ENCODE measurements at places on chromosomes 11 and 22.

- no peak for DNase-seq
Measured at GRCh38 chr22:20002636-20003035, 14.0 kb downstream of the ARVCF start.

- no peak for DNase-seq
Measured at GRCh38 chr22:19498154-19498865, 18.6 kb downstream of the CDC45 start.

DNA sequence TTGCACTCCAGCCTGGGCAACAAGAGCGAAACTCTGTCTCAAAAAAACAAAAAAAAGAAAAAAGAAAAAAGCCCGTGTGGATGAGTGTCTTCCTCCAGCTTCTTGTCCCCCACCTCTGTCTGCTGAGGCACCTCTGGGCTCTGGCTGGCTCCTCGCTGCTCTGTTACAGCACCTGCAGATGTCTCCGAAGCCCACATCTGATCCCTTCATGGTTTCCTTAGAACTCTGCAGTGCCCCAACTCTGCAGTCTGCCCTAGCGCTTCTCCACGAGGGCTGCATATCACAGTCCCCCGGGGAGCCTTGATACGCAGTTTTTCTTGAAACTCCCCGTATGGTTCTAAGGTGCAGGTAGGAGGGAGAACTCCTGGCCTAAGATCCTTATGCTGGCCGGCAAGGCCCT is 15.9 kb downstream of the KCTD17 start:
- DNase-seq: no peak

- DNase-seq: no peak
Measured at GRCh38 chr11:123006860-123007542, 25.4 kb upstream of the BSX start.

- no peak for DNase-seq
Measured at GRCh38 chr11:37967635-37968034, 1369.6 kb upstream of the RAG2 start.

- no peak for DNase-seq
Measured at GRCh38 chr22:46150655-46151477, 540 bp downstream of the PPARA start.

DNA sequence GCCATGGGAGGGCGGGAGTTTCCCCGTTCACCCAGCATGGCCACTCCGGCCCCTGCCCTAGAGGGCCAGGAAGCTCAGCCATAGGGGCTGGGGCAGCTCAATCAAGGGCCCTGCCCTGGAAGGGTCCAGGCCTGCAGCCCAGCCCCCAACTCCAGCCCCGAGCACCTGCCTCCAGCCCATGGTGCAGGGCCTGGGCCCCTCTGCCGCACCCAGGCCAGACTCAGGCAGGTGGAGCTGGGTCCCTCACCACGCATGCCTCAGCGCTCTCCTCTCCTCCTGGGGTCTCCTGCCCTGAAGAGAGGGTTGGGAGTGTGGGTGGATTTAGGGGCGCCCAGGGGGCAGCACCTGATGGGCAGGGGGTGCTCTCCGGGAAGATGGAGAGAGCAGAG is 13.1 kb downstream of the MLC1 start:
- DNase-seq: no peak

DNA sequence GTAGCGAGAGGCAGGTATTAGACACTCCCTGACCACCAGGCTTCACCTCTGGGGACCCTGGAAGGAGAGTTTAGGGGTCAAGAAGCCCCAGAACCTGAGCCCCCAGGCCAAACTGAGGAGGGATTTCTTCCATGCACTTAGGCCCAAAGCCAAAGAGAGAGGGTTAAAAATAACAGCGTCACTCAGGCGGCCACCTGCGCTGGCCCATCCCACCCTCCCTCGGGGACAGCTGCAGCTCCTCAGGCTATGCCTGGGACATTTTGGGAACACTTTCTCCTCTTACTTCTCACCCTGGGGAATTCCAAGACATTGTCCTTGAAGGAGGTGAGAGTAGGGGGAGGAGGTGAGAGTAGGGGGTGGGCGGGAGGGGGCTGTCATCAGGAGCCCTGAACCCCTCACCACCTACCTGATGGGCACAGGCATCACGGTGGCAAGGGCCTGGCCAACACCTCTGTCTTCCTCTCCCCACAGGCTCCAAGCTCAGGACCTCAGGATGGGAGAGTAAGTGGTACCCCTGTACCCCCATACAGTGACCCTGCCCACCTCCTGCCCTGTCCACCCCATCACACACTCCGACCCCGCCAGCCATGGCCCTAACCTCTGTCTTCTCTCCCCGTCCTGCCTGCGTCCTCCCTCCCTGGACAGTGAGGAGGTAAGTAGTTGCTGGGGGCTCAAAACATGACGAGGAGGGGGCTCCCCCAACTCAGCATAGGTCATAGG is 583 bp downstream of the TNNI2 start:
- no peak for DNase-seq

DNA sequence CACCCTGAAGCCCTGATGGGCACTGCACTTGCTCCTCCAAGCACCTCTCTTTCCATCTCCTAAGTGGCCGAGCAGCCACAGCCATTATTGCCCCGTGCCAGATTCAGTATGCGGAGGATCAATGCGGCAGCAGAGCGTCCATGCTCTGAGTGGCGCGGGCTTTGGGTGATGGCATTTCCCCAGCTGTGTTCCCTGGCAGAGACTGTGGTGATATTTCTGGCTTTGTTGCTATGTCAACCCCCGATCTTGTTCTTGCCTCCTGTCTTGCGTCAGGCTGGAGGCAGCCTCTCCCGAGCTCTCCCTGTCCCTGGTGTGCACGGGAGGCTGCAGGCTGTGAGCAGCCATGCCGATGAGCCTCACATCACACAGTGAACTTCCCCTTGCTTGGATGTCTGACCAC is 1018.6 kb downstream of the TBC1D22A start:
- DNase-seq: no peak

DNA sequence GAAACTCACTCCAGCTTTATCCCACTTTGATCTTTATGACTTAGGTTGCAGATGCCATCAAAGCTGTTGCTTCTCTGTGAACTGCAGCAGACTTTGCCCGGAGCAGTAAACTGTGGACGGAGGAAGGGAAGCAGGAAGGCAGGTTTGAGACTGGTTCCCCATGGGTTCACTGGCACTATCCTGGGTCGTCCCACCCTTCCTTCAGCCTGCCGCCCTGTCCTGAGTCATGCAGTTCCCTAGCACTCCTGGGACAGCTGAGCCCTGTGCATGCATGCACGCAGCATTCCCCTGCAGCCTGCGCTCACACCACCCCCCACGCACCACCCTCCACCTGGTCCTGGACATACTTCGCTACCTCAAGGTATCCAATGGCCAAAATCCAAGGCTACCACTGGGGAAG is 23.5 kb upstream of the P2RY2 start:
- no peak for DNase-seq

DNA sequence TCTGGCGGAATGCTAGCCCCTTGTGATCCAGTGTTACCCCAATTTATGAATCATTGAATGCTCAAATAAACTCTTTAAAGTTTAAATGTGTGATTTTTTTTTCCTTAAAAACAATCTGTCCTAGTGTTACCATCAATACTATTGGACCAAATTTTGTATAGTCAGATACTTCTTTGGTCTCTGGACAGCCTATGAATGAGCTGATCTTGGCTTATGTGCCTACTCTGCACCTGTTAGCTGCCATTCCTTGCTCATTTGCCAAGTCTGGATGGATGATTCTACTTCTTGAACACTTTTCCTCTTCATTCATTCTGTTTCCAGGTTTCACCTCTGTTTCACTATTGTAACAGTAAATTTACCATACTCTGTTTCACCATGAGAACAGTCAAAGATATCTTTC is 226.5 kb upstream of the ZBED5 start:
- no peak for DNase-seq

DNA sequence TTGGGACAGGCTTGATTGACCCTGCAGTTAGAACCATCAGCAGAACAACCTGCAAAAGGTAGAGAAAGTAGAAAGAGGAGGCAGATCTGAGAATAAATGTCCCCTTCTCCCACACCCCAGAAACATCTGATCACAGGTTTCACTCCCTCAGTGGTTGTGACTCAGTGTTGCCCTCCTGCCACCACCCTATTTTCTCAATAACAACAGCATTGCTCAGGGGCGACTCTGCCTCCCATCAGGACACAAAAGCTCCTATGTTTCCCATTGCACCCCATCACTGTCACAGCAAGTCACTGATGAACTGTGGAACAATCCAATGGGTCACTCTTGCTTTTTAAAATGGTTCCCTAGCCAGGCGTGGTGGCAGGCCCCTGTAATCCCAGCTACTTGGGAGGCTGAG is 110.2 kb downstream of the RASSF10 start:
- DNase-seq: no peak

DNA sequence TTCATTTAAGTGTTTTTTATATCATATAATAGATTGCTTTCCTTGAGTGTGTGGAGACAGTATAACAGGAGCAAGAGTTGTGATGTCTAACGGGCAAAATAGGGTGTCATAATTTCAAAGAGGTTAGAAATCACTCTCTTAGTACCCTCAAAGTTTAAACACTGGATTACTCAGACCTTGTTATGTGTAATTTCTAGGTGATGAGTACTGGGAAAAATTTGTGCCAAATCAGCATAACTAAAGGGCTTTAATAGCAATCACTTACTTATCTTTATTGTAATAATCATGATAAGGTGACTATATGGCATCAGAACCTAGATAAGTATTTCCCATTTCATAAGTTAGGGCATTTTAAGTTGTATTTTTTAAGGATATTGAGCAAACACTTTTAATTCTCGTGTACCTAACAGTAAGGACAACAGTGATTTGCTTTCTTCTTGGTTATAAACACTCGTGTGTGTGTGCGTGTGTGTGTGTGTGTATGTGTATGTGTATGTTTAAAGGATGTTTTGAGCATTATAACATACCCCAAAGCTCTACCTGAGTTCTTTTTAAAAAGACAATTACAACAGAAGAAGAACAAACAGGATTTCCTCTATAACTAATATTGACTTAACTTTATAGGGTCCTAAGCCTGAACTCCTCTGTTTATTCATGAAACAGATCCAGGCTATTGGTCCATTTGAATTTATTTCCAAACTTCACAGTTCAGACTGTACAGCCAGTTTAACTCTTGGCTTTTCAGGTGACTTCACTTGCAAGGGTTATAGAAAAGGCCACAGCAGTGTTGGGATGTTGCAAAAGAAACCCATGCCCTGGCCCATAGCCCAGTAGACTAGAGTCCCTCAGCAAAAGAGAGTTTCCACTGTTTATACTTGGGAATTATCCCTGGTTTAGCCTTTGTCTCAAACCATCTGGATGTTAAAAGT is 23.7 kb upstream of the PDE3B start:
- no peak for DNase-seq

- DNase-seq: no peak
Measured at GRCh38 chr11:6397636-6398035, 7.4 kb downstream of the SMPD1 start.

All from right renal cortex interstitium (tissue), 3 donors.